ENCODE measurements at places on chromosomes 4 and X. TPM values are rescaled to one million over a fixed set of nuclear protein-coding genes. Genes with fewer than 3 reads are reported as not detected.
A peak's percentile ranks its signal among the peaks of the same experiment; 100 is the strongest.

- no peak for DNase-seq
Observed at GRCh38 chr4:84070289-84070688, 428.8 kb downstream of the NKX6-1 start.

DNA sequence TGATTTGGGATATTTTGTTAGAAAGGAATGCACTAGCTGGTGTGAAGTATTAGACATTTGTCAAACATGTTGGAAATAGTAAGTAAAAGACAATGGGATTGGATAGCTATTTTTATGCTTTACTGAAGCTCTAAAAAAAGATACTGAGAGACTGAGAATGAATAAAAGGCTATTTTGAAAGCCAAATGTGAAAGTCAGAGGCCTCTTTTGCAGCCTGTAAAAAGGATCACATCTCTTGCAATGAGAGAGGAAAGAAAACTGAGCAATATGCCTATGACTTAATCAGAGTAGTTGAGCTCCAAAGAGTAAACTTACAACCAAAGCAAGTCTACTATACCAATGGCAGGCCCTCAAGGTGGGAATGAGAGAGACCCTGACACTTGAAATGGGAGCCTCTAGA, 212.6 kb upstream of the LCORL start:
- DNase-seq: no peak

GRCh38 chr4:112029771-112030171, 115.5 kb upstream of the FAM241A start:
- no peak for DNase-seq

- no peak for DNase-seq
Observed at GRCh38 chr4:77438549-77438948, 167.1 kb upstream of the CXCL13 start.

GRCh38 chr4:122536001-122536400, 79.5 kb upstream of the IL2 start:
- DNase-seq: peak; percentile 85

PCDH18 gene
- 4.9 TPM for total RNA-seq

GRCh38 chr4:155769090-155769489, 10.3 kb downstream of the GUCY1B1 start:
- DNase-seq: no peak

CXCL11 gene
- 5.8 TPM for total RNA-seq

SPANXN3 gene
- total RNA-seq: not detected

DNA sequence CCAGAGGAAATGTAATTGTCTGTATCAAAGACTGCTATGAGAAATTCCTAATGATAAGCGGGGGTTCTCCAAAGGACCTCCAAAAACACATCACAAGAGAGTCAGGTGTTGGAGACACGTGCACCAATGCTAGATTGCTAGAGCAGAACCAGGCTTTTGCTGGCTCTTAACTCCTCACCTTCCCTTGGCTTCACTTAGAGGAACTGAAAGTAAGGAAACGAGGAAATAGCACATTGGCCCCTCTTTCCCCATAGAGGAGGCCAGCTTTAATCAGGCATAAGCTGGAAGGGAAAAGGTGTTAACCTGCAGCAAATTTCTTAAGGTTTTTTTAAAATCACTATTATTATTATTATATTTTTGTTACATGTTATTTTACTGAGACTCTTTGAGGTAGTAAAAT, 13.6 kb downstream of the OTC start:
- no peak for DNase-seq

GIMD1 gene
- not detected for total RNA-seq

GRCh38 chrX:119686087-119686691, 6.8 kb downstream of the SEPTIN6 start:
- DNase-seq: no peak

DNA sequence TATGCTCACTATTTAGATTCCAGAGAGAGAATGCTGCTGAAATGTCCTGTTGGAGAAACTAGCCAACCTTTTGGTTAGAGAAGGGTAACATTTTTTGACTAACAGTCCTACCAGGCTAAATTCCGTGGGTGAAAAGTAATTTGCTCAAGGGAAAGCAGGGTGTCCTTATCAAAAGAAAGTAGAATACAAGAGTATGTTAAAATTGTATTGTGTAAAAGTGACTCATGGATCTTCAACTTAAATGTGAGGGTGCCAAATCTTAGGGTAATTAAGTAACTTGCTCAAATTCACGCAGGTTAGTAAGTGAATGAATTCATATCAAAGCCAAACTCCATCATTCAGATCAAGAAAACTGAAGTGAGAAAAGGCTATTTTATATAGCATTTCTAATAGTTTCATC, 81.7 kb downstream of the PCDH7 start:
- DNase-seq: peak; percentile 60

DNA sequence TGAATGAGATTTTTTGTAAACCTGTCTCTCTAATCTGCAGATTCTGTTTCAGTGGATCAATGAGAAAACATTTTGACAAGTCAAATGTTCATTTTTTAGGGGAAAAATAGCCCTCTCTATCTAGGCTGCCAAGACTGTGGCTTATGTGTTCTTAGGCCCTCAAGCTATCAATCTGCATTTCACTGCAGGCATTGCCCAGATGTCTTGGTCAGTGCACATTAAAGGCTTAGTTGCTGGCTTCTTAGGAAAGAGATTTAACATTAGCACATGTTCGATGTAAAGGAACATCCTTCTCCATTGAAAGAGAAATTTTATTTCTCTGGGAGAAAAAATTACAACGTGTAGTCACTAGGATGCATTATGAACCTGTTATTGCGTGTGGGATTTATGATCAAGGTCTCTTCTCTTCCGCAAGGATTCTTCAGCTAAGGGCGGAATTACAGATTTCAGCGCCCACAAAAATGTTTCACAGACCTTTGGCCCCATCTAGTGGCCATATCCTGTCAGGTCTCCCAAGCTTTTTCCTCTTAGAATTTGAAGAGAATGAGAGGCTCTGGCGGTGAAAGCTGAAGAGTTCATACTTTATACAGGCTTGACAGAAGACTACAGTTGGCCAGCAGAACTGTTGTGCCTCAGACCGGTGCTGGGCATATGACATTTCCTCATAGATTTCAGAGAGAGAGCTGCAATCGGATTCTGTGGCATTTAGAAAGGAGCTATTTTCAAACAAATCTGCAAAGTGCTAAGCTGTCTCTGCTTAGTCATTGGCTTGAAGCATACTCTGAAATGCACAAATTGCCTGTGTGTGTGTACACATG, 144.6 kb upstream of the NOCT start:
- DNase-seq: peak; percentile 46

TLL1 gene
- 2.7 TPM for total RNA-seq

XAGE2 gene
- not detected for total RNA-seq

- no peak for DNase-seq
Observed at GRCh38 chrX:54045563-54046228, 1.4 kb upstream of the PHF8 start.

DNA sequence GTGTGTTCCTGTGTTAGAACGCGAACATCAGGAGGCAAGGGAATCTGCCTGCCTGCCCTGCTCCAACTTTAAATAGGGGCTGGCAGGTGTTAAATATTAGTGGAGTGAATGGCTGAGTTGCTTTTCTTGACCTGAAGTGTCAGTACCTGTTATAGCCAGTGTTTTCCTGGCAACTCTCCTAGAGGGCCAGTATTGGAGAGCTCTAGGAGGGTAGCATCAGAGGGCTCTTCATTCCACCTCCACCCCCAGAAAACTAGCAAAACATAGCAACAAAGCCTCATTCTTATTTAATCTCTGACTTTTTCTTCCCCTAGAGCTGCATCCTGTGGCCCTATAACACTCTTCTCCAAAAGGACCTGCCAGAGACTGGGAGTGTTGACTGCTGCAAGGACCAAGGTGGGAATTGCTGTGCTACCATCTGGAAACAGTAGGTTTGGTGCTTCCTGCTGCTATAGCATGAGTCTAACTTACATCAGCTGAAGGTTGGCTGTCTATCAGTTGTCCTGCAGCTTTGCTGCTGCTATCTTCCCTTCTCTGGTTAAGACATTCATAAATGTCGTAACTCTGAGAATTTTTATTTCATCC, 33.5 kb downstream of the SGMS2 start:
- no peak for DNase-seq

DNAJB14 gene
- total RNA-seq: 68.5 TPM

GRCh38 chr4:26130173-26130572, 190.6 kb upstream of the RBPJ start:
- DNase-seq: no peak

GRCh38 chrX:68462653-68463052, 29.4 kb upstream of the OPHN1 start:
- peak; percentile 11 for DNase-seq

DNA sequence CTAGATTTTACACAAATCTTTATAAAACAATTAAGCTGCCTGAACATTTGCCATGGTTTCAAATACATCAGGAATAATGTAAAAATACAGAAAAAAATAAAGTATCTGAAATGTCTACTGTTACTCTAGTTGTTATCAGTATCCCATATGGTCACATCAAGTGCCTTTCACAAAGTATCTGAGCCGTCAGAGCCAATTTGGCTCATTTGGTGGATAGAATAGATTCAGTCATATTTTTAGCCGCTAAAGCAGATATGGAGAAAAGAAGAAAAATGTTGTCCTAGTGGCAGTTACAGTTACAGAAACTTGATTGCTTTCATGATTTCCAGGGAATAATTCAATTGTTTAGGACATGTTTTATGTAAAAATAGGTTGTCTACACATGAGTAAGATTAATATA, 641.1 kb downstream of the RAPGEF2 start:
- DNase-seq: no peak

DNA sequence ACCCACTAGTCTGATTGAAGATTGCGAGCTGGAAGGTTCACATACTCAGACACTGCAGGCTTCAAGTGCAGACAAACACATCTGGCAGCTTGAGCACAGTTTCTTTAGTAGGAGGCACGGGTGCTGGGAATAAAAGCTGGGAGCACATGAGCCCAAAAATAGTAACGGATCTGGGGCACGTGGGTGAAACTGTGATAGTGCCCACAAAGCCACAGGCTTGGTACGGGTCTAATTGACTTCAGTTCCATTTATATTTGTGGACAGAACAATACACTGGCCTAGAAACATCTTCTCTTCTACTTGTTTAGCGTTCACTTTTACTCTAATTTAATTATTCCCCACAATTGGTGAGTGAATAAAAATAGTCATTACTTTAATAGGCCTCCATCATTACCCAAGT, 2370.7 kb downstream of the PCDH7 start:
- DNase-seq: no peak

TIGD4 gene
- 0.23 TPM for total RNA-seq

Measured in astrocyte (in vitro differentiated cells and primary cell).